ENCODE measurements at places on chromosomes 12 and 14. TPM values are rescaled to one million over a fixed set of nuclear protein-coding genes. Genes with fewer than 3 reads are reported as not detected.

MMP17 gene
- 14.9 TPM for total RNA-seq

- H3K4me1 ChIP-seq: peaks cover 39% of the 10 kb centered on the region
- H3K4me3 ChIP-seq: no peak overlapping the region
Observed at GRCh38 chr14:105192866-105193731, 12.0 kb upstream of the NUDT14 start.

DNA sequence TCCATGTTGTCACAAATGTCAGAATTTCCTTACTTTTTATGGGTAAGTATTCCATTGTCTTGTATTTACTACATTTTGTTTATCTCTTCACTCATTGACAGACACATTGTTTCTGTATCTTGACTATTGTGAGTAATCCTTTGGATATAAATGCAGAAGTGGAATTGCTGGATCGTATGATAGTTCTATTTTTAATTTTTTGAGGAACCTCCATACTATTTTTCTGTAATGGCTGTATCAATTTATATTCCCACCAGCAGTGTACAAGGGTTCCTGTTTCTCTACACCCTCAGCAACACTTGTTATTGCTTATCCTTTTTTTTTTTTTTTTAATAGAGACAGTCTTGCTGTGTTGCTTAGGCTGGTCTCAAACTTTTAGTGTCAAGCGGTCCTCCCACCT lies 3.5 kb upstream of the KICS2 start:
- H3K27me3 ChIP-seq: no peaks in the 10 kb centered on the region
- no peaks in the 10 kb centered on the region for H3K36me3 ChIP-seq
- peaks cover 9% of the 10 kb centered on the region for H3K4me1 ChIP-seq
- no peak overlapping the region for H3K27ac ChIP-seq
- DNase-seq: no peak

- no peak overlapping the region for H3K27ac ChIP-seq
- H3K4me3 ChIP-seq: no peak overlapping the region
- DNase-seq: no peak
- no peaks in the 10 kb centered on the region for H3K27me3 ChIP-seq
Observed at GRCh38 chr12:101740566-101740965, 1.3 kb upstream of the SYCP3 start.

GRCh38 chr14:61706096-61706690 lies 10.9 kb downstream of the HIF1A start:
- peaks cover 15% of the 10 kb centered on the region for H3K4me1 ChIP-seq
- H3K4me3 ChIP-seq: no peak overlapping the region
- no peaks in the 10 kb centered on the region for H3K27me3 ChIP-seq
- no peak overlapping the region for H3K27ac ChIP-seq
- no peak for DNase-seq

GRCh38 chr12:127205781-127206555 lies 1061.0 kb upstream of the TMEM132C start:
- H3K4me3 ChIP-seq: no peak overlapping the region
- H3K27me3 ChIP-seq: no peaks in the 10 kb centered on the region
- DNase-seq: no peak
